ENCODE measurements at places on chromosomes 12 and 14. TPM values are rescaled to one million over a fixed set of nuclear protein-coding genes. Genes with fewer than 3 reads are reported as not detected.

Gene ITGB7
- total RNA-seq, result 8.6 TPM

Gene DBX2
- total RNA-seq, result not detected

Gene CCDC196
- total RNA-seq, result 4.0 TPM

Gene COQ5
- 32.1 TPM for total RNA-seq

Gene ANO4
- total RNA-seq, result 0.35 TPM

Gene SLC24A4
- 0.20 TPM for total RNA-seq

Gene EGLN3
- 3.3 TPM for total RNA-seq

Gene B4GALNT1
- 0.60 TPM for total RNA-seq

Gene DDX23
- 33.3 TPM for total RNA-seq

Gene FAIM2
- not detected for total RNA-seq

Gene CCDC197
- not detected for total RNA-seq

Gene TAS2R7
- total RNA-seq, result not detected

Gene SRSF9
- 57.8 TPM for total RNA-seq

Gene RIN3
- 20.2 TPM for total RNA-seq
